ENCODE measurements at places on chromosomes 12 and 14.
A peak's percentile ranks its signal among the peaks of the same experiment; 100 is the strongest.

DNA sequence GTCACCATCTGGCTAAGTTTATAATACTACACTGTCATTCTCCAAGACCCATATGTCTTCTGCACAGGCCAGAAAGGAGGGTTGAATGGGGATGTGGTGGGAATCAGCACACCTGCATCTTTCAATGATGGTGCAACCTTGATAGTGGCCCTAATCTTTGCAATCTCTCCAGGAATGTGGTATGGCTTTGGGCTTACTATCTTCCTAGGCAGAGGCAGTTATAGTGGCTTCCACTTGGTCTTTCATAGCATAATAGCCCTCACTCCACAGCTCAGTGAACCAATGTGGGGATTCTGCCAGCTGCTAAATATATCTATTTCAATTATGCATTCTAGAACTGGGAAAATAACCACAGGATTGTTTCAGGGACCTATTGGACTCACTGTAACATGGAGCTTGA is 61.8 kb upstream of the ATP2B1 start:
- H3K4me1 ChIP-seq = no peaks in the 10 kb centered on the region
- H3K27ac ChIP-seq = no peak overlapping the region
- no peaks in the 10 kb centered on the region for H3K36me3 ChIP-seq
- no peaks in the 10 kb centered on the region for H3K27me3 ChIP-seq
- no peak for DNase-seq

- no peaks in the 10 kb centered on the region for H3K36me3 ChIP-seq
- peak overlapping the region; percentile 58 for H3K27ac ChIP-seq
- H3K27me3 ChIP-seq = no peaks in the 10 kb centered on the region
- no peak overlapping the region for H3K4me3 ChIP-seq
- peaks cover 19% of the 10 kb centered on the region for H3K4me1 ChIP-seq
These were observed 46.7 kb upstream of the ATP2A2 start for GRCh38 chr12:110234331-110234751.

- H3K27me3 ChIP-seq = no peaks in the 10 kb centered on the region
- no peaks in the 10 kb centered on the region for H3K36me3 ChIP-seq
- H3K4me3 ChIP-seq = no peak overlapping the region
These were observed 215.2 kb downstream of the RASSF9 start for GRCh38 chr12:85621041-85621440.

- no peaks in the 10 kb centered on the region for H3K4me1 ChIP-seq
- H3K36me3 ChIP-seq = no peaks in the 10 kb centered on the region
- H3K27ac ChIP-seq = no peak overlapping the region
- H3K4me3 ChIP-seq = no peak overlapping the region
- H3K27me3 ChIP-seq = no peaks in the 10 kb centered on the region
These were observed 80.5 kb downstream of the CCDC92 start for GRCh38 chr12:123892180-123892559.
